Stimulated activated naive B cell treated with anti-CD40 and anti-IgM and Interleukin-4, amounts not matched to agents 10 μg/mL and 1 μg/mL and 100 μg/mL, for 72 hours (primary cell): ENCODE measurements at places on chromosomes 2 and 18.

- DNase-seq = no peak
Observed at GRCh38 chr2:201975964-201976612, 57.6 kb upstream of the FZD7 start.

DNA sequence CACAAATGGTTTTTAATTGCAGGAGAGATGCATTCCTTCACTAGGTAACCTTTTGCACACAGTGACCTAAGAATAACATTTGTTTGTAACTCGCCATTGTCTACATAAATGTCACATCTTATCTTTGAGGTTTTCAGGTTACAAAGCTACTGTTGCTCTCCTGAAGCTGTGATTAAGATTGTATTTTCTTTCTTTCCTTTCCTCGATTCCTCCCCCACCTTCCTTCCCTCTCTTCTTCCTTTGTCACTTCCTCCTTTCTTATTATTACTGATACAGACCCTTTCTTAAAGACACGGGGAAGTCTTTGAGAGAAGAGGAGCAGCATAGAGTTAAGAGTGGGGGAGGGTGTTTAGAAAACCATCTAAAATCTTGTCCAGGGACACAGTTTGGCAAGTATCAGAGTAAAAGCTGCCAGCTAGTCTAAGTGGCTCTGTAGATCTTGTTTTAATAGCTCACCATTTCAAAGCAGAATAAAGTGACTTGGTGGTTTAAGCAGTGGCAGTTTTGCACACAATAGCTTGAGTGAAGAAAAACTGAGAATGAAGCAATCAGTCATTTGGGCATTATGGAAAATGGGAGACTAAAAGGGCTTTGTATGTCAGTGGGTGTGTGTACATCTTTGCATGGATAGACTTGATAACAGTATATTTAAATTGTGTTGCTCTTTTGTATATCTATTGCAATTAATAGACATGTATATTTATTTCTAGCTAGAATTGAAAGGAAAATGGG lies 10.9 kb downstream of the CERS6 start:
- DNase-seq = no peak

DNA sequence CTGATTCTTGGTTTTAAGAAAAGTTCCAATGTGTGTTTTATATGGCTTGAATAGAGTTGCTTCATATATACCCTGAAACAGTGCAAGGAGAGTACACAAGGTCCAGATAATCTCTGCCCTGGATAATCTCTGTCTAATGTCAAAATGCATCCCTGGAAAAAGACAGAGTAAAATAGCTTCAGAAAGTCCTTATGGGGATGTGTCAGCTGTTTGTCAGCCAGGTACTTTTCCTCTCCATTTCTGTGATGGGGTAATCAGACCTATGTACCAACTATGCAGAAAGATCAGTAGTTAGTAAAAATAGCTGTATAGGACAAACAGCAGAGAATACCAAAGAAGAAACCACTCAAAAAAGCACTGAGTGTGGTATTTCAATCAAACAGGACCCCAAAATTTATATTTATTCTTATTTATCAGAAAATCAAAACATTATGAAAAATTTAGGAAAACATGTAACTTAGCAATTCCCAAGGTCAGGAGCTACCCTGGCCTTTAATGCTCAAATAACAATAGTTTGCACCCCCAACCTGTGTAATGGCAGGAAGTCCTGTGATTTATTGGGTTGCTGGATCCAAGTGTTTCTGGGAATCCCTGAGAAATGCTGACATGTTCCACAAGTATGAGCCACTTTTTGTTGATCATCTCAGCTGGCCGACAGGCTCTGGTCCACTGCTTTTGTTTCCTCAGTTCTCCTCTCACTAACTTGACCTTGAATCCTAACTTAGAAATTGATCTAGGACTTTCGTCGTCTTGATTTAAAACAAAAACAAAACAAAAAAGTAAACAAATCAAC lies 69.6 kb downstream of the MDH1 start:
- DNase-seq = no peak

DNA sequence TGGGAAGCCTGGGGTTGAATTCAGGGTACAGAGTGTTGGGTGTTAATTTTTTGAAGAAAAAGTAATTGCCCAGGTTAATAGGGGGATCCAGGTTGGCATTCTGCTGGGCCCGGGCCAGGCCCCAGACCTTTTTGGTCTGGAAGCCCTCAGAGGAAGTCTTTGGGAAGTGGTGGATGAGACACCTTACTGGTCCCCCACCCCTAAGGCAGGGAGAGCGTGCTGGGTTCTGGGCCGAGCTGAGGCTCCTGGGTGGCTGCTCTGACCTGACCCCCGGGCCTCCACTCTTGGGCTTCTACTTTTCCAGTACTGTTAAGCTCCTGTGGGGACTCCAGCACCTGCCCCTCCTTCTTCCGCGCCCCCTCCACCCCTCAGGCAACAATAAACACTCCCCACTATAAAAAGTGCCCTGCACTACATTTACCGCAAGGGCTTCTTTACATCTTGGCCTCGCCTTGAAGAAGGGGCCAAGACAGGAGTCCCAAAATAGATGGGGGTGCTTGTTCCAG lies 753 bp upstream of the HOXD3 start:
- DNase-seq = no peak

DNA sequence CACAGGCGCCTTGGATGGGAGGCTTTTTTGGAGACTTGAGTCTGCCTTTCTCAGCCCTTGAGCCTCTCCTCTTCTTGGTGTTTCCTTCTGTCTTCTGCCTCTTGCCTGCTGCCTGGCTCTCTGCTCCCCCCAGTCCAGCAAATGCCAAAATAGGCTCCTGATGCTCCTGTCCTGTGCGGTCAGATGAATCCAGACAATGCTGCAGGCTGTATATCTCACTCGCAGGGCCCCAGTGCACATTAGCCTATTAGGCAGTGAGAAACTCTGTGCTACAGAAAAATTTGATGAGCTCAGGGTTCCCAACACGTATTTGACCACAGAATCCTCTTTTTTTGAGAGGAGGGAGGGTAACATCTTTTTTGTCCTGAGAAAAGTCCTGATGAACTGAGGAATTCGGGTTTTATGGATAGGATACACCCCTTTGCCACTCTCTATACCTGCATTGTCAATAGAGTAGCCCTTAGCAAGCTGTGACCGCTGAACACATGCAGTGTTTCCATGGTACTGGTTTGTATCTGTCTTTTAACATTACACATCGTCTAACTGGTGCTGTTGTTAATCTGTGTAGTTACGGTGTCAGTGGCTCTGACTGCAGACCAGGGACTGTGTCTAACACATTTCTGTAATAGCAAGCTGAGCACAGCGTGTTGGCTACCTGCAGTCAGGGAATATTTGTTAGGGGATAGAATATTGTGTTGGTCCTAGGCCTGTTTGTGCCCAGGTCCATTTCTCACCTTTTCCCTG lies 50.8 kb downstream of the FAM228A start:
- no peak for DNase-seq

GRCh38 chr2:108390340-108390739 lies 12.6 kb downstream of the SULT1C4 start:
- DNase-seq = no peak

DNA sequence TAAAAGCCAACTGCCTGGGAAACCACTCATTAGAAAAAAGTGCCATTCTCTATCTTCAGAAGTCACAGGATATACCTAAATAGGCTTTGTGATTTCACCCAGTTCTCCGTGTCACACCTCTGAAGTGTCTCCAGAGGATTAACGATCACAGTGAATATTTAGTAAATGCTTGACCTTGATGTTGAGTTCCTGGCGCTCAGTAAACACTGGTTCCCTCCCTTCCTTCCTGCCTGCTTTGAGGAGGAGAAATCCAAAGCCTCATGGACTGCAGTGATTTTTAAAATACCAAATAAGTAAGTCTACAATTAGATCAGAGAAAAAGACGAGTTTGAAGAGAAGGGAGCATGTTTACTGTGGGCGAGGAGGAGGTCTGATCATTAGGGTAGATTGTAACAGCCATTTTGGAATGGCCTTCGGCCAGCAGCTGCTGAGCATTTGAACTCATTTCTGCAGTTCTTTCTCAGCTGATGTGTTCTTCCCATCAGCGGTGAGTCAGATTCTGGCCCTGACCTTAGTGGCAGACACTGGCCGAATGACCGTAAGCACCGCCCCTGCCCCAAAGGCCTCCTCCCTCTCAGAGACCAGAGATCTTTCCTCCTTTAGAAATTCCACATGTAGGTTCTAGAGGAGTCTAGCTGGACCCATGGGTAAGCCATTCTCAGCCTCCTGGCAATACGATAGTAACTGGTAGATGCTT lies 62.1 kb upstream of the SLC16A14 start:
- no peak for DNase-seq

DNA sequence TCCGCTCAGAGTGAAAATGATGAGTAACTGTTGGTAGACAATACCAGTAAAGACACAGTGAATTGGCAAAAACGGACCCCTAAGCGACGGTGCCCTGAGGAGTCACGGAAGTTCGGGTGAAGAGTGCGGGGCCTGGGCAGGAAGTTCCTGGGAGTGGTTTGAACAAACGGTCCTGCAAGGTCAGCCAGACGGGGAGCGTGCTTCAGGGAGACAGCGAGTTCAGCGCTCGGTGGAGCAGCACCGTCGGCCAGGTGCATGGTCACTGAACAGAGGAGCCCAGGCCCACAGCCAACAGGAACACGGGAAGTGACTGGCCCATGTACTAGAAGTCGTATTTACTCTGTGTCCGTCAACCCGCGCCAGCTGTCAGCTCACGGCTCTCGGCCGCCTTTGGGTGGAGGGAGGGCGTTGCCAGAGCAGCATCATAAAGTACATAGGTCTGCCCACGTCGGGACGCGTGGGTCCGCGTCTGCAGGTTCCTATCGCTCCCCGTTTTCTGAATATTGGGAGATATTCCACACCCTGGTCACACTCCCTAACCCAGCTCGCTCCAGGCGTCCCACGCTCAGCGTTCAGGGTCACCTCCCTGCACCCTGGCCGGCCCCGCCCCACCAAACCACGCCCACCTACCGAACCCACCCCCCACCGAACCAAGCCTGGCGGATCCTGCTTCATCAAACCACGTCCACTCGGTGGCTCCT lies 75.6 kb upstream of the UXS1 start:
- DNase-seq = peak; percentile 36

DNA sequence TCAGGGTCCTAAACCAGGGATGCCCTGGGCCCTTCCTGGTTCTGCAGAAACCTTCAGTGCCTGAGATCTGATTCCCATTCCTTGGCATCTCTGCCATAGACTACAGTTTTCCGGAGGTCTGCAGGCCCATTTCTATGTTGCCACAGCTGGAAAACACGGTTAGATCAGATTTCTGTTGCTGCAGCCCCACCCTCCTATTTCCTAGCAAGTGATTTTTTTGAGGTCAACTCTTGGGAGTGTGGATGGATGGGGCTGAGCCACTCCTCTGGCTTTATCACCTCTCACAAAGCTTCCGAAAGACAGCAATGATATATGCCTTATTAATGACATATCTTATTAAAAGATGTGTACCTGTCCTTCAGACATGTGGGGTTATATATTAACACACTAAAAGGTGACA lies 56.3 kb downstream of the ZAP70 start:
- DNase-seq = no peak

- DNase-seq = no peak
Observed at GRCh38 chr18:23900994-23901393, 113.6 kb upstream of the TTC39C start.
